Stimulated activated CD4-positive, alpha-beta T cell treated with anti-CD3 and anti-CD28 coated beads, Interleukin-15, amount 100 ng/mL, for 1 hour (primary cell): ENCODE measurements at places on chromosomes 1 and 21.

- DNase-seq: no peak
These were observed 14.0 kb downstream of the THEMIS2 start for GRCh38 chr1:27886353-27886679.

GRCh38 chr1:118210051-118210722, 25.2 kb upstream of the SPAG17 start:
- DNase-seq: no peak

- DNase-seq: peak; percentile 5
These were observed 742 bp downstream of the SH3GLB1 start for GRCh38 chr1:86704972-86705664.

DNA sequence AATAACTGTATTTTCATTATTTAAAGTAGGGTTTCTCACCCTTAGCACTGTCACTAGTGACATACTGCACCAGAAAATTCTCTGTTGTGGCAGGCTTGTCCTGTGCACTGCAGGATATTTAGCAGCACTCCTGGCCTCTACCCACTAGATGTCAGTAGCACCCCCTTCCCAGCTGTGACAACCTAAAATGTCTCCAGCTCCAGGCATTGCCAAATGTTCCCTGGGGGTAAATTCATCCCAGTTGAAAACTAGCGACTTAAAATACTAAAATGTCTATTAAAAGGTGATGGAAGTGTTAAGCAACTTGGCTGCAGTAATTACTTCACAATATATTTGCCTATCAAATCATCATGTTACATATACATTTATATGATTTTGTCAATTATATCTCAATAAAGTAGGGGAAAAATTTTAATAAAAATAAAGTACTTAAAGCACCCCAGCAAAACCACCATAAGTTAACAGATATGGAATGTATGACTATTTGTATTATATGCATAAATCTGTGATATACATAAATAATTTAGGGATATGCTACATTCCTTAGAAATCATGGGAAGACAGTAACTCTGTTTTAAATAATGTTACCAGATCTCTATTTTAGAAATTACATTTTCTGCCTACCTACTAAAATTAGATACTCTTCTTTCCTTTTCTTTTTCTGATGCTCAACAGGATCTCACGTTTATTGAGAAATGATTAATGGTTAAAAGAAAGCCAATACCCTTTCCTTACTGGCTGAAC, 74.6 kb downstream of the ARID4B start:
- DNase-seq: no peak

DNA sequence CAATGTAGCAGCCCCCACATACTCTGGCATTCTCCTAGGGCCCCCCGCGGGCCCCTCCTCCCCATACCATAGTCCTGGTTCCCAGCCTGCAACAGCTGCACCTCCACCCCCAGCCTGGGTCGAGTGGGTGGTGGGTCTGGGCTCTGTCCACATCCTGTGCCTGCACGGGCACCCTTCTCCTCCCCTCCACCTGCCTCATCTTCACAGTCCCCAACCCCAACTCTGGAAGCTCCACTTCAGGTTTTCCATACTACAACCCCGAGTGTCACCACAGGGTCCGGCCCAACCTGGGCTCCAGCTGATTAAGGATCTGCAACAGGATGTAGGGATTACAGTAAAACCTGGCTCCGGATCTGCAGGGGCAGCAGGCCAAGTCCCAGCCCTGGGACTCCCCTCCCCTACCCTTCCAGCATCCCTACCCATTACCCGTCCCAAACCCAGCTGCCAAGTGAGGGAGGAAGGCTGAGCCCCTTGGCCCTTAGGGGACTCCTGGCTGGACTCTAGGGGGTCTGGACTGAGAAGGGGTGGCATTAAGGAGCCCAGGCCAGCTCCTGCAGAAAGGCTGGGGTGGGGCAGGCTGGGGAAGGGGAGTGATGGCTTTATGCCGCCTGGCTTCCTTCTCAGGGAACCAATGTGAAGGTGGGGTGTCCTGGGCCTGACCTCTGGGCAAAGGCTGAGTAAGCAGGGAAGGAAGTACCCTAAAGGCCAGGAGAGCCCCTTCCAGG, 116.8 kb downstream of the CASZ1 start:
- no peak for DNase-seq

DNA sequence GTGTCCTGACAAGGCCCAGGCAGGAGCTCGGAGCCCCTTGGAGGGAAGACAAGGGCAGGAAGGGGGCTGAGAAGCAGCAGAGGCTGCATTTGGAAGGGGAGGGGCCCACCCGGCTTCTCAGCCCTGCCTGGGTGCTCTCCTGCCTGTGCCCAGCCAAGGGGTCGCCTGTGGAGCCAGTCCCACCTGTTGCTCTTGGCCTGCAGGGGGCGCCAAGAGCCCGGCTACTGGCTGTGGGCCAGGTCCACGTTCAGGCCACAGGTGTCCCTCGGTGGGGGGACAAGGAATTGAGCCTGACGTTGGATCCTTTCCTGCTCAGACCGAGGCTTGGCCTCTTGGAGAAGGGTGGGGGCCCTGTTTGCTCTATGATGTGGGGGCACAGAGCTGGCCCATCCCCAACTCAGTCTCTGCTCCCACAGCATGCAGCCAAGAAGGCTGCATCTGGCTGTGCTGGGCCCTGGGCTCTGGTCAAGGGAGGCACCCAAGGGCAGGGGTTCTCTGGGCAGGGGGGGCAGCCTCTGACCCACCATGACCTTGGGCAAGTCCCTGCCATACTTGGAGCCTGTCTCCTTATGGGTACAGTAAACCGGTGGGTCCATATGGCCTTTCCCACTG, 10.9 kb downstream of the WNT4 start:
- DNase-seq: peak; percentile 11

DNA sequence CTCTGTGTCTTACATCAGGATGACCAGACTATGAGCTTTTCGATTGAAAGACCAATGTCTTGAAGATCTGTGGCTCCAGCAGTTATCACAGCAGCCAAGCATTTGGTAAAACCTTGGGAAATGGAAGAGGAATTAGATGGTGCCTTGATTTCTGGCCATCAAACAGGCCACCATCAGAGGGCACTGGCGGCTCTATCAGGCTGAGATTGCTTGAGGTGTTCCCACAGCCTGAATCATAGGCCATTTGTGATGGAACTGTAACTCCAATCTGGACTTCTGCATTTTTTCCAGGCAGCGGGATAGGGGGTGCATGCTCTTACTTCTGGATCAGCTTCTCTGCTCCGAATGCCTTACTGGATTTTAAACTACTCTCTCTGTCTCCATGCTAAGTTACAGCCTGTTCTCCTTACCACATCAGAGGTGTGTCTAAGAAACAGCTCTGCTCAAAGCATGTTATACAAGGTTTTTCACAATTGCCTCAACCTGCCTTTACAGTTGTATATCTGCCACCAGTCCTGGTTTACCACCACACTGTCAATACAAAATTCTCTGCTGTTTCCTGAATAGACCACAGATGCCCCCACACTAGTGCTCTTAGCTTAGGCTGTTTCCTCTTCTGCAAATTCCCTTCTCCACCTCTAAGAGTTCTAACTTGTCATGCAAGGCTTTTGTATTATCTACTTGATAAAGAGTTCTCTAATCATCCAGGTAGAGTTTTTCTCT, 180.9 kb downstream of the PTGER3 start:
- DNase-seq: no peak

- DNase-seq: no peak
These were observed 2.3 kb downstream of the HMGCS2 start for GRCh38 chr1:119766374-119766794.

- DNase-seq: peak; percentile 54
These were observed 86.3 kb downstream of the VWA5B1 start for GRCh38 chr1:20376880-20377494.

- no peak for DNase-seq
These were observed 312.6 kb downstream of the SIPA1L2 start for GRCh38 chr1:232317350-232317749.

GRCh38 chr21:31604591-31605190, 54.8 kb upstream of the SOD1 start:
- peak; percentile 49 for DNase-seq

DNA sequence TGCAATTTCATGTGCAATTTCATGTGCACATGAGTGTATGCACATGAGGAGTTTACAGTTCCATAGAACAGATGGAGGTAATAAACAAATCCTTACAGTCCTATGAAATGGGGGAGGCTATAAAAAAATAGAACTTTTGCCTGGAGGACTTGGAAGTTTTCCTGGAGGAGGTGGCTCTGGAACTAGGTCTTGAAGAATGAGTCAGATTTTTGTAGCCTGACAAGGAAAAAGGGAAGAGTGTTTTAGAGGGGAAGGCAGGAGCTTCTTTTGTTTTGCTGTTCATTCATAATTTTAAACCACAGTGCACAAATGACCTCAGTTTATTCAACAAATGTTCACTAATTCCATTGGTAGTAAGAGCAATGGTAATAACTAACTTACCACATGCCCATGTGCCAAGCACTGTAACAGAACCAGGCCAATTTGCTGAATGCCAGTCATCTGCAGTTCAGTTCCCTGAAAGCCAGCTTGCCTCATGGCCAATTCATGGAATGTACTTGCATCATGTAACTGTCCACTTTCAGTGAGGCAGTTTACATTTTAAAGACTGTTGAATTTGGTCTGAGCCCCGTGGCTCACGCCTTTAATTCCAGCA, 2.7 kb downstream of the DIO1 start:
- DNase-seq: no peak

DNA sequence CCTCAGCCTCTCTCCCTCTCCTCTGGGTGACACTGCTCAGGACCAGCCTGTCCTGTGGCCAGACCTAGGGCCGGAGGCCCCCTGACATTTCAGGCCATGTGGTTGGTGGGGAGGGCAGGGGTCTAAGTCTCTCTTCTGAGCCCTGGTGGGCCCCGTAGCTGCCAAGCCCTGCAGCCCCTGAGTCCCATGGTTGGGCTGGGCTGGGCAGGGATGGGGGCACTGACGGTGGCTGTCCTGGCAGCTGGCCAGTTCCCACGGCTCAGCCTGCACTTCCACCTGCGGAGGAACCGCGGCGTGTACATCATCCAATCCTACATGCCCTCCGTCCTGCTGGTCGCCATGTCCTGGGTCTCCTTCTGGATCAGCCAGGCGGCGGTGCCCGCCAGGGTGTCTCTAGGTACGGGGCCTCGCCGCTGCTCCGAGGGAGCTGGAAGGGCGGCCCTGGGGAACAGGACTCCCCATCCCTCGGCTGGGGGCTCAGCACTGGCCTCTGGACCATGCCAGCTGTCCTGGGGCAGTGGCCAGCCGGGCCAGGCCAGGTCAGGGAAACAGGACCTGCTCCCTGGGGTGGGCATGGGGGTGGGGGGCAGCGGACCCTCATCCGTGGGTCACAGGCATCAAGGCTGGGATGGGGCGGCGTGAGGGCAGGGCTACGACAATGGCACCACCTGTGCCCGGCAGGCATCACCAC, 9.9 kb downstream of the GABRD start:
- DNase-seq: no peak

GRCh38 chr1:204967451-204967850, 75.6 kb upstream of the CNTN2 start:
- no peak for DNase-seq

GRCh38 chr1:158272681-158273080, 17.0 kb upstream of the CD1C start:
- DNase-seq: no peak

DNA sequence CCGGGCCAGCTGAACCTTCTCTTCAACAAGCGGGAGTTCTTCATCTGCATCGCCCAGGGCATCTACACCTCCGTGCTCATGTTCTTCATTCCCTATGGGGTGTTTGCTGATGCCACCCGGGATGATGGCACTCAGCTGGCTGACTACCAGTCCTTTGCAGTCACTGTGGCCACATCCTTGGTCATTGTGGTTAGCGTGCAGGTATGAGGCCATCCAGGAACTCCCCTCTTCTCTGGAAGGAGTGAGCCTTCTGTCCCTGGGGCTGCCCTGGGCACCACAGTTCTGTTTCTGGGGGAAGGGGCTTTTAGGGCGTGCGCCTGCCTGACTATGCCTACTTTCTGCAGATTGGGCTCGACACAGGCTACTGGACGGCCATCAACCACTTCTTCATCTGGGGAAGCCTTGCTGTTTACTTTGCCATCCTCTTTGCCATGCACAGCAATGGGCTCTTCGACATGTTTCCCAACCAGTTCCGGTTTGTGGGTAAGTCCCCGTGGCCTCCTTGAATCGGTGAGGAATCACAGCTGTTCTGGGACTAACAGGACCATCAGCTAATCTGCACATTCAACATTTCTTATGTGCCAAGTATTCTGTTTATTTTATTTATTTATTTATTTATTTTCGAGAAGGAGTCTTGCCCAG, 21.1 kb downstream of the ATP8B2 start:
- no peak for DNase-seq

DNA sequence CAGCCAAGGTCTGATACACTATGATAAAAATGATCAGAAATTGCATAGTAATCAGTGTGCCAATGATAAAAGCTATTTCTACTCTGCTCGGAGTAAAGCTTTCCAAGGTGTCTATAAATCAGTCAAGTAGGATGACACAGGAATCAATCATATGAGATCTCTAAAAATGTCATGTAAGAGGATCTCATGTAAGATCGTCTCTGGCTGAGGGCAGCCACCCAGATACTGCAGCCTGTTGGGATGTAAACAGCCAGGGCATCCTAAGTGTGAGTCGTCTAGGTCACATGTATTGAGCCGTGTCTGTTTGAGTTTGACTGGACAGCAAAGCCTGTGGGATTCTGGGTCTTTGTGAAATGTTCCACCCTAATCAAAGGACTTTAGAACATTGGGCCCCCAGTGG, 2.8 kb upstream of the TEX35 start:
- no peak for DNase-seq

DNA sequence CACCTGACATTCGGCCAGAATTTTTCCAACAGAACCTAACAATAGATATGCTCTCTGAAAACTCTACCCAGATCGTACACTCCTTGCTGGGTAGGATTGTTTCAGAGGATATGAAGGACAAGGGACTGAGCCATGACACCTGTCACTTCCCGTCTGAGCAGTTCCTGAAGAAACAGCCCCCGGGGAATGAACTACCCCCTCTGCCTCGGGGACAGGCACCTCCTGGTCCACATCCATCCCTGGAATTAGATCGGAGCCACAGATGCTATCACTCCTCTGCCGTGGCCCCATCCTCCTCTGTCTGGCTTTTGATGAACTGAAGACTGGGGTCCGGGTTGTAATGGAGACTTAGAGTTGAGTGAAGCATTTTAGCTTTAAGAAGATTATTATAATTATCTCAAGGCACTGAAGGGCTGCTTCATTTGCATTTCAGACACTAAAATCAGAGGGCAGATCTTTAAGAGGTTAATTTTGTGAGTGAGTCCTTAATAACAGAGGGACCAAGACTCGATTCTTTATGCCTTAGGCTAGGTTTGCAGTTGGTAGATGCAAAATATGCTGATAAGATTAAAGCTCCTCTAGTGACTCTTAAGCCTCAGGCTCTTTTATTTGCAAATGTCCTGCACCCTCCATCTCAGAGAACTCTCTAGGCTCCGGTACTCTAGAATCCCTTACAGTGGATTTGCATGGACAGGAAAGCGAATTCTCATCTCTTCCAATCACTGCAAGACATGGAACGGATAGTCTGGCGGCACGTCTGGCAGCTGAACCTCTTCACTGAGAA, 333.8 kb downstream of the KIF26B start:
- DNase-seq: no peak

DNA sequence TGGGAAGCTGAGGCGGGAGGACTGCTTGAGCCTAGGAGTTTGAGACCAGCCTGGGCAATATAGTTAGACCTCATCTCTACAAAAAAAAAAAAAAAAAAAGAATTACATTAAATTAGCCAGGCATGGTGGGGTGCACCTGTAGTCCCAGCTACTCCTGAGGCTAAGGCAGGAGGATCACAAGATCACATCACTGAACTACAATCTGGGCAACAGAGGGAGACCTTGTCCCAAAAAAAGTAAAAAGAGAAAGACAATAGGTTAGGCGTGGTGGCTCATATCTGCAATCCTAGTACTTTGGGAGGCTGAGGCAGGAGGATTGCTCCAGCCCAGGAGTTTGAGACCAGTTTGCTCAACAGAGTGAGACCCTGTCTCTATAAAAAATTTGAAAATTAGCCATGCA, 130.3 kb downstream of the TIAM1 start:
- no peak for DNase-seq

GRCh38 chr1:236107121-236107907, 35.0 kb upstream of the GPR137B start:
- no peak for DNase-seq
